ENCODE measurements at places on chromosomes 1 and 21.

DNA sequence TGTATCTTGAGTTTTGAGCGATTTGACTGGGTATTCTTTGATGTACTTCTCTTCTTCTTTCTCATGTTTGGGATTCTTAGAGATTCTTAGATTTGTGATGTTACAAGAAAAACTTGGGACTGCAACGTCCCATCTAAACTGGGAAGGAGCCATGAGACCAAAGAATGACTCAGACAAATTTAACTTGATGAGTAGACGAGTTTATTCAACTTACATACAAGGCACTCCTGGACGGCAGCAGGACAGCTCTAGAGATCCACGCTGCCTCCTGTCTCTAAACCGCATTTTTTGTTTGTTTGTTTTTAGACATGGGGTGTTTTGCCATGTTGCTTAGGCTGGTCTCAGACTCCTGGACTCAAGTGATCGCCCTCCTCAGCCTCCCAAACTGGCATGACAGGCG, 137.1 kb downstream of the PIK3R3 start:
- no peak for DNase-seq

DNA sequence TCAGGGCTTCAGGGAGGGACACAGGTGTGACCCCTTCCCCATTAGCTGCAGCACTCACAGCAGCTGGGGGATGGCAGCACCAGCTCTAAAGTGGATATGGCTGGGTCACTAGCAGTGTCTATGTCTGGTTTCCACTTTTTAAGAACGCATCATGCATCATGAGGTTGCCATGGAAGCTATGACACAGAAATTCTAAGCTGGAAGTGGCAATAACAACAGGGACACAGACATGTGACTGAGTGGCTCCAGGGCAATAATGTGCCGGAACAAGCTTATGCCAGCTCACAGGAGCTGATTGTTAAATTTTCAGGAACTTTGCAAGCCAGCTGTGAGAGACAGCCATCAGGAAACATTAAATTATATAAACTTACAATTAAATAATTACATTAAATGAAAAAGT, 51.2 kb upstream of the NFASC start:
- DNase-seq, result no peak

GRCh38 chr1:65476327-65476726, 55.9 kb downstream of the LEPR start:
- DNase-seq, result no peak

GRCh38 chr1:74427681-74428080, 84.7 kb downstream of the LRRC53 start:
- peak; percentile 32 for DNase-seq

GRCh38 chr1:244353551-244354091, 98.1 kb downstream of the ADSS2 start:
- peak; percentile 72 for DNase-seq

- DNase-seq, result no peak
Measured at GRCh38 chr1:112478314-112478713, 30.5 kb upstream of the WNT2B start.

DNA sequence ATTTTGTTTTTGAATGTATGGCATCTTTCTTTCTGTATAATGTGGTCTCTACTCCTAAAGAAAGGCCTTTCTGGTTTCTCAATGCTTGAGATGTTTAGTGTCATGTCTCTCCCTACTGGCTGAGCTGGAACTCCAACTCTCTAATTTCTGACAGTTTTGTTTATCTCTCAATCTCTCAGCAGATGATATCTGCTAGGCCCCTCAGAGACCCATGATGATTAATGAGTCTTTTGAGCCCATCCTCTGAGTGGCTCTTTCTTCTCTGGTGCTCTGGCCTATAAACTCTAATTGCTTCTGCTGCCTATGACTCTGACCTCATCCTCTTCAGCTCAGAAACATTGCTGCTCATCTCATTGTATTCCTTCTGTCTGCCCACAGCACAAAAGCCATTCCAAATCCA, 46.6 kb downstream of the CRB1 start:
- DNase-seq, result no peak

GRCh38 chr1:30912224-30912623, 3.7 kb upstream of the SDC3 start:
- DNase-seq, result no peak

GRCh38 chr1:219813294-219813693, 115.1 kb downstream of the SLC30A10 start:
- DNase-seq, result no peak

DNA sequence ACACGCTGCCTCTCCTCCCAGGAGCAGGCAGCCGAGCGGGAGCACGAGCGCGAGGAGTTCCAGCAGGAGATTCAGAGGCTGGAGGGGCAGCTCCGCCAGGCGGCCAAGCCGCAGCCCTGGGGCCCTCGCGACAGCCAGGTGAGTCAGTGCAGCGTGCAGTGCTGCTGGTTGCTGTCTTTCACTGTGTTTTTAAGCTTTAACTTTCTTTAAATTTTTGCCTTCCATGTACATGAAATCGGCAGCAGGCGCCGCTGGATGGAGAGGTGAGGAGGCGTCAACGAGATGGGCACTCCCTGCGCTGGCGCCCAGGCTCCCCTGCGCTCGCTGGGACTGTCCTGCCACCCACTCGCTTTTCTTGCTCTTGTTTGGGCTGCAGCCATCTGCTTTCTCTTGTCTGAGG, 60.7 kb upstream of the DIP2A start:
- DNase-seq, result no peak

DNA sequence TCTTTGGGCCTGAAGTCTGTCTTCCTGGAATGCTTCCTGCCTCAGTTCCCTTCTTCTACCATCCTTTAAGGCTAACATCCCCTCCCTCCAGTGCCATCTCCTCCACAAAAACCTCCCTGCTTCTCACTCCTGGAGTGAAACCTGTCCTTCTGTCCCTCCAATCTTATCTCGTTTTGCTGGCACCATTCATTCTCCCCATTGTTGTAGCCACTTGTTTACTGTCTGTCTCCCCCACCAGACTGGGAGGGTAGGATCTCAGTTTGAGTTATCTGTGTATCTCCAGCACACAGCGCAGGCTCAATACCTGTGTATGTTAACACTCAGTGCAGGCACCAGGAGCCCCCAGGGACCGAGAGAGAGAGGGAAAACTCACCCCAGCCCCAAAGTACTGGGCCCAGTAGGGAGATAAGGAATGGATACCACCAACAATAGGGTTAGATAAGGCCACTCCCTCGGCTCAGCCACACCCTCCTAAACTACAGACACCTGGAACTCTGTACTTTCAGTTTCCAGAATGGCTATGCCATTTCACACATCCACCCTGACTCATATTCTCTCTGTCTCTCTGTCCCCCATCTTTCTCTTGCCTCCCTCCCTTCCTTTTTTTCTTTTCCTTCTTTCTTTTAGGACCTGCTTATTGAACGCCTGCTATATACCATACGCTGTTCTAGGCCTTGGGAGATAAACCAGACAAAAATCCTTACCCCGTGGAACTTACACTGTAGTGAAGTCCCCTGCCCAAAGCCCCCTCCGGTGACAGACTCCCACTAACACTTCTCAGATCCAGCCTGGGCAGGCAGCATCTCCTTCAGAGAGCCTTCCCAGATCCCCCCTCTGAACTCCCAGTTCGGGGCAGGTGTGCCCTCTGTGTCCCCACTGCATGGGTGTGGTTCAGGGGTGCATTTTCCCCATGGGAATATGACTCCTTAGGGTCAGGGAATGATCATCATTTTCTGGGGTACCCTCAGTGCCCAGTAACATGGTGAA, 3.3 kb upstream of the SSBP3 start:
- no peak for DNase-seq

DNA sequence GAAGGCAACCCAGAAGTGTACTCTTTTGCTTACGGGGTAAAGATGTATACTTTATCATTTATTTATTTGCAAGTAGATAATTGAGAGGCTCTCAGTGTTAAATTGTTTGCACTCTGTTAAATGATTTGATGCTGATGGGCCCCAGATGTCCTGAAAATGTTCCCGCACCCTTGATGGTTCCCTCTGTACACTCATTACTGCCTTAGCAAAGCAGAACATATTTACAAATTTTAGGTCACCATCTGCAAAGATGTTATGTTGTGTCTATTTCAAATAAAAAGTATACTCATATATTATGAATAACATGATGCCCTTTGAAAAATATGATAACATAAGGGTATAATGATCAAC, 240.5 kb upstream of the SNX7 start:
- DNase-seq, result no peak

Measured in fibroblast of skin of left biceps (primary cell).